Fibroblast of skin of right biceps (primary cell): ENCODE measurements at places on chromosomes 13 and 19.

DNA sequence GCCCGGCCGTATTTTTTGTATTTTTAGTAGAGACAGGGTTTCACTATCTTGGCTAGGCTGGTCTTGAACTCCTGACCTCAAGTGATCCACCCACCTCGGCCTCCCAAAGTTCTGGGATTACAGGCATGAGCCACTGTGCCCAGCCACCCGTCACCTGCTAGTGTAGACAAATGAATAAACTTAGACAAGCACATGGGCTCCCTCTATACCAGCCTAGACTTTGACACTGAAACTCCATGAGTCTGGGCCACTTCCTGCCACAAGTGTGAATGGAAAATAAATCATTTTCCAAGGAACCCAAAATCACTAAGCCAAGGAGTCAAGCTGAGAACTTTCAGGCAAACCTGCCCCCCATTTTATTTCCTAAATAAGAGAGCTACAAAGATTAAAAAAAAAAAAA is 27.0 kb upstream of the TPT1 start:
- no peak for DNase-seq

- DNase-seq, result no peak
Measured at GRCh38 chr13:107788464-107789165, 426.7 kb downstream of the LIG4 start.

GRCh38 chr13:29165840-29166239 is 345.7 kb downstream of the MTUS2 start:
- DNase-seq, result peak; percentile 20

DNA sequence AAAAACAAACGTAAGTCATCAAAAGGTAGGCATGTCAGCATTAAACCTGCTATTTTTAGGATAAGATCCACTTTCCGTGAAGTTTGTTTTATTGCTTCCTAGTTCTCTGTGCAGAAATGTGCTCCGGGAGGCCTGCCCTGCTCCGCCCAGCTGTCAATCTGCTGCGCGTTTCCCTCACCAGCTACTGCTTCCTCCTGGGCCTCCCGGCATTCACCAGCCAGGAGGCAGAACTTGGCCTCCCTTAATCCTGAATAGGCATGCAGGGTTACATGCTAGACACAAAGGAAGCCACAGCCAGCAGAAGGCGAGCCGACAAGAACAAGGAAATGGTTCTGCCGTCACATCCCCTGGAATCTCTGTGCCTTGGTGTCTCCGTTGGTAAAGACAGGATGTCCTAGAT is 386.2 kb downstream of the IRS2 start:
- no peak for DNase-seq

DNA sequence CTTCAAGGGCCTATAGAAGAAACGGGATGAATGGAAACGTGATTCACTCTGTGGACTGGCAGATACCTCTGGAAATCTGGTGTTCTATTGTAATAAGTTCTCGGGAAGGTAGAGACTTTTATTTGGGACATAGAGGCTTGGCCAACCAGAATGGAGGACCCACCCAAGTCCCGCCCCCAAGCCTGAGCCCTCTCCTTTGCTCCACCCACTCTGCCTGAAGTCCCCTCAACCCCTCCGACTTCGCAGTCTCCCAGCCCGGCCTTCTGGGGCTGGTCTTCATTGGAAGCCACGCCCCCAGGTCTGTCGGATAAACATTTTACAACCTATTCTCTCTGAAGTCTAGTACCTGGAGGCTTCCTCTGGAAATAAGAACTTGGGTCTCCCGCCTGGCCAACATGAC is 16.9 kb downstream of the FBXL12 start:
- no peak for DNase-seq

- no peak for DNase-seq
Measured at GRCh38 chr13:98975822-98976261, 2.0 kb downstream of the DOCK9 start.

DNA sequence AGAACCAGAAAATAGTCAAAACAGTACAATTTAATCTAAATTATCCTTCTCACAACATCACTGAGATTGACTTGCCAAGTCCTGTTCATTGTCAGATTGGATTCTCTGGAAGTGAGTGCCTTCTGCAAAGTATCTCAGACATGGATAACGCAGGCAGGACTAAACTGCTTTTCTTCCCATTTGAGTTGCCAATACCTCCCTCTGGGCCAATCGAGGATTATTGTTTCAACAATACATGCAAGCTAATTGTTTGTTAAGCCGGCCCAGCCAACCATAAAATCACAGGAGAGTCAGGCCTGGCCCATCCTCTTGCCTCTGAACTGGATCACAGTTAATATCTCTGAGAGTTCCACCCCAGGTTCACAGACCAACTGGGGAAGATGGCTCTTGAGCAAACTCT is 240.0 kb downstream of the ENOX1 start:
- no peak for DNase-seq

DNA sequence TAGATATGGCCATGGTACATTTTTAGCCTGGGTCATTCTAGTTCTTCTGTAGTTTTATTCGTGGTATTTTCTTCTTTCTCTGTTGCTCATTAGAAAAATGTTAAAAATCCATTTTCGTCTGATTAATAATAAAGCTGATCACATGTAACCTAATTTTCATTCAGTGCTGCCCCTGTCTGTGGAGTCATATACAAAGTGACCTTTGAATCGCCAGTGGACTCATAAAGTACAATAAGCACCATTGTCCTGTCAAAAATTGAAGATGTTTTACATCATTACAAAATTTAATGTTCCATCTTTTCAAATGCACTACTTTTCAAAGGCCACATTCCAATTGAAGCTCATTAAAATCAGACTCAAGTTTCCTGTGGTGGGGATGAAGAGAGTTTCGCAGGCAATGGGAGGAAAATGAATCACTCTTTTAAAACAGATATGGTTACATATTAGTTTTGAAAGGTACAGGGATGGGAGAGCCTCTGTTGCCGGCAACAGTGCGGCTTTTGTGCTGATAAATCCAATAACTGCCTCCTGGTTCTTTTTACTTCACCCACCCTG is 205.4 kb downstream of the ZNF536 start:
- peak; percentile 20 for DNase-seq

GRCh38 chr13:30725326-30726085 is 9.8 kb upstream of the ALOX5AP start:
- peak; percentile 62 for DNase-seq

DNA sequence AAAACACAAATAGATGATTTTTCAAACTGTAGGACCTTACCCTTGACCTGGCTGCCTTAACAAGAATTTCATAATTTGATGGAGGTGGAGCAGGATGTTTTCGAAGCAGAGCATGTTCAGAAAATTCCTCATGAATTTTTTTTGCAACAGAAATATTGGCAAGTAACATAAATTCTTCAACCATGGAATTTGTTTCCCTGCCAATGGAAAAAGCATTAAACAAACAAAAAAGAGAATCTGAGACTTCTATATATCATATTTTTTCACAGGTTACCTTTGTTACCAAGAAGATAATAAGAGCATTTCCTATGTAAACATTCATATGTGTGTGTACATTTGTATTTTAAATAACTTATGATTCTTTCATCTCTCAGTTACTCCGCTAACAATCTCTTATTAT is 18.3 kb downstream of the DIS3 start:
- no peak for DNase-seq

- no peak for DNase-seq
Measured at GRCh38 chr13:26837997-26838396, 77.4 kb upstream of the GPR12 start.

DNA sequence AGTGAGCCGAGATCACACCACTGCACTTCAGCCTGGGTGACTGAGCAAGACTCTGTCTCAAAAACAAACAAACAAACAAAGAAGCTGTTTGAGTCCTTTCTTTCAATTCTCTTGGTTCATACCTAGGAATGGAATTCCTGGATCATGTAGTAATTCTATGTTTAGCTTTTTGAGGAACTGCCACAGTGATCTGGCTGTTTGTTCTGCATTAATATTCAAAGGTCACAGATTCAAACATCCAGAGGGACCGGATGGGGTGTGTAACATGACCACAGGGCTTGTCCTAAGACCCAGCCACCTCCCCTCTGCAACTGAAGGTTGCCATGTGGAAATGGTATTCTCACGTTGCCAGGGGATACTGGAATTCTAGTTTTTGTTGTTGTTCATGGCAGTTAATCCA is 10.2 kb downstream of the COLGALT1 start:
- DNase-seq, result no peak

DNA sequence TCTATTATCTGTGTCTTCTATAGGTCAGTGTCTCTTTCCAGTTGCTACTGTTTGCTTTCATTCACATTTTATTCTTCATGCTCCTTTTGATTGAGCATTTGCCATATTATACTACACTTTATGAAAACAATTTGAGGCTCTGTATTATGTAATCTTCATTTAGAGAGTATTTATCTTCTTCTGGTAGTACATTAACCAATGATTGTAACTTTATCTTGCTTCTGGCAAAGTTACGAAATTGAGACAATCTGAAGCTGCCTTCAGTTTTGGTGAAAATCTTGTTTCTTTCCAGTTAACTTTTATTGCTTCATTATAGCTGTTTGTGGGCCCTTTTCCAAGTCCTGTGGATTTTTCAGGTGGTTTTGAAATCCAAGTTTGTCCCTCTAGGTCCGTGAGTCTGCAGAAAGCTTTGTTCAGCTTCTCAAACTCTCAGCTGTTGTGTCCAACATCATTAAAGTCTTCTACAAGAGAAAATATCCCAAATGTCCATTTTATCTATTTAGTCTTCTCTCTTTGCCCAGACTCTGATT is 1255.4 kb upstream of the SPRY2 start:
- DNase-seq, result no peak

GRCh38 chr13:44718467-44718866 is 142.3 kb upstream of the TSC22D1 start:
- DNase-seq, result no peak

DNA sequence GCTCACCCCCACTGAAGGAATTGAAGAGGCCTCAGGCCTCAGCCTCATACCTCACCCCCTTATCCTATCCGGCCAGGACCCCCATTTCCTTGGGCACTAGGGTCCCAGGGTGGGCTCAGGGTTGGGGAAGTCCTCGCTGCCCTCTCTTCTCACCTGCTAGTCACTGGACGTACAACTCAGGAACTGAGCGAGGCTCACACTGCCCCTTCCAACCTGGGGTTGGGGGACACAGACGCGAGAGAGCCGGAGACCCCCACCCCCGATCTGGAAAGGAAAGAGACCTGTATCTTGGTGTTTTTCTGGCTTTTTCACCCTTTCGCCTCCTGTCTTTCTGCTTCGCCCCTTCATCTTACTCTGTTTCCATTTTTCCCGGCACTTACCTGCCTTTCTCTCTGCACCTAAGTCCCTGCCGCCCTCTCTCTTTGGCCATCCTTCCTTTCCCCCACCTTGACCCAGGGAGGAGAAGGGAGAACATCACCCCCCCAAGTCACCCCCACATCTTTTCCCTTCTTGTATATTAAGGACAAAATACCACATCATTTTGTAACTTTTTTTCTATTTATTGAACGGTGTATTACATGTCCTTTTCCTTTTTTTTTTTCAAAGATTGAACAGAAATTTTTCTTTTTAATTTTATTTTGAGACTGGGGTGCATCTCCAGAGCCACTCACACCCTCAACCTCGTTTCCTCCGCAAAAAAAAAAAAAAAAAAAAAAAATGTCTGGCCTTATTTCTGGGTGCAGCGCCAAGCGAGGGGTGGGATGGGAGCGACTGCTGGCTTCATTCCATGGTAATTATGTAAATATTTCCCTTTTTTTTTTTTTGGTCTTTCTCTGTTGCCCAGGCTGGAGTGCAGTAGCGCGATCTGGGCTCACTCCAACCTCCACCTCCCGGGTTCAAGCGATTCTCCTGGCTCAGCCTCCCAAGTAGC is 36.6 kb downstream of the ZSWIM4 start:
- DNase-seq, result no peak

- DNase-seq, result peak; percentile 20
Measured at GRCh38 chr13:27170516-27171243, 931 bp downstream of the USP12 start.

DNA sequence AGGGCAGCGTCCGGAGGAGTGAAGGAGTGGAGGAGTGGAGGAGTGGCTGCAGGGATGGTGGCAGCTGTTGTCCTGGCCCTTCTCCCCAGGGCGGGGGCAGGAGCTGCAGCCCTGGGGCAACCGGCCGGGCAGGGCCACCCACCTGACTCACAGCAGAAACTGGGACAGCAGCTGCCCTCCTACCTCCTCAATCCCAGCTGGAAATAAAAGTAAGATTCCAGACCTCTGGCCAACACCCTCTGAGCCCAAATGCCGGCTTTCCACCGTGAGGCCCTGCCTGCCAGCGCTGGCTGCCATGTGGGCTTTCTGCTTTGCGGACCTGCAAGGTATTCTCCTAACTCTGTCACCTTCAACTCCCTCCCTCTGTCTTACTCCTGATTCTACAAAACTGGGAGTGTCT is 3.3 kb upstream of the CLPP start:
- DNase-seq, result no peak

- no peak for DNase-seq
Measured at GRCh38 chr19:18500799-18501198, 21.1 kb downstream of the ELL start.

DNA sequence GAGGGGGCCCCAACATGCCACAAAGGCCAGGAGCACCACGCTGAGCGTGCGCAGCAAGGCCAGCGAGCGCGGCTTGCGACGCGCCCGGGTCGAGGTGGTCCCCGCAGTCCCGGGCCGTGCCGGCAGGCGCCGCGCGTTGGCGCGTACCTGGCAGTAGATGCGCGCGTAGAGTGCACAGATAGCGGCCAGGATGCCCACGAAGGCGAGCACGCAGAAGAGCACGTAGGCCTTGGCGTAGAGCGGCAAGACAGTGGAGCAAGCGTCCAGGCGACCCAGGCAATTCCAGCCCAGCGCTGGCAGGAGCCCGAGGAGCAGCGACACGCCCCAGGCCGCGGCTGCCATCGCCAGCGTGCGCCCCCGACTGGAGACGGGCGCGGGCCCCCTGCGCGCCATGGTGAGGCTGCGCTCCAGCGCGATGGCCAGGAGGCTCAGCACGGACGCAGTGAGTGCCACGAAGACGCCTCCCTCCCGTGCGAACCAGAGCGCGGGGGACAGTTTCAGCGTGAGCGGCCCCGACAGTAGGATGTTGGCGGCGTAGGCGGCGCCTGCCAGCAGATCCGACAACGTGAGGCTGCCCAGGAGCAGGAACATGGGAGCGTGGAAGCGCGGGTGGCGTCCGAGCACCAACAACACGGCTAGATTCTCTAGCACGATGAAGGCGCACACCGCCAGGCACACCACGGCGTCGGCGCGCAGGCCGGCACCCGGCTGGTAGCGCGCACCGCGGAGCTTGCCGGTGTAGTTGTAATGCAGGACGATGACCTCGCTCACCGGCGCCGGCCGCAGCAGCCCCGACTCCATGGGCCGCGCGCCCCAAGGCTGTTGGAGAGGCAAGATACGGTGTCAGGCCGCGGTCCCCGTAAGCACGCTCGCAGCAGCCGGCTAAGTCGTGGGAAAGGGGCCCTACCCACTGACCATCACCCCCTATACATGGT is 2.8 kb downstream of the S1PR5 start:
- peak; percentile 13 for DNase-seq

DNA sequence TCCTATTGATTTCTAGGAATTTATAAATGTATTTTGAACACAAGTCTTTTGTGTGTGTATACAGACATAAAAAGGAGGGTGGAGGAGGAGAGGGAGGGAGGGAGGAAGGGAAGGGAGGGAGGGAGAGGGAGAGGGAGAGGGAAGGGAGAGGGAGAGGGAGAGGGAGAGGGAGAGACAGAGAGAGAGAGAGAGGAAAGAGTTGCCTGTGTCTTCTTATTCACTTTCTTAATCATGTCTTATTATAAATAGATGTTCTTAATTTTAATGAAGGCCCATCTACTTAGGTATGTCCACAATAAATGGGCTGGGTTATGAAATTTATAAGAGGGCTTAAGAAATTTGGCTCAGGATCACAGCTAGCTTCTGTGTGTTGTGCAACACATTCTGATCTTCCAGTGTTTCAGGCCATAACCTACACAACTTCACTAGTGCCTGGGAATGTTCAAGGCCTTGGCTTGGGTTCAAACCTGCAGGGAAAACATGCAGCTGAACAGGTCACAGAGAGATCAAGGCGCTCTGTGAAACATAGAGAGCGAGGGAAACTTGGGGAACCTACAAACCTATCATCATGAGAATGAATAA is 39.3 kb downstream of the ZNF45 start:
- no peak for DNase-seq
